Endothelial cell of umbilical vein (primary cell): ENCODE measurements at places on chromosomes 7 and 10.

DNA sequence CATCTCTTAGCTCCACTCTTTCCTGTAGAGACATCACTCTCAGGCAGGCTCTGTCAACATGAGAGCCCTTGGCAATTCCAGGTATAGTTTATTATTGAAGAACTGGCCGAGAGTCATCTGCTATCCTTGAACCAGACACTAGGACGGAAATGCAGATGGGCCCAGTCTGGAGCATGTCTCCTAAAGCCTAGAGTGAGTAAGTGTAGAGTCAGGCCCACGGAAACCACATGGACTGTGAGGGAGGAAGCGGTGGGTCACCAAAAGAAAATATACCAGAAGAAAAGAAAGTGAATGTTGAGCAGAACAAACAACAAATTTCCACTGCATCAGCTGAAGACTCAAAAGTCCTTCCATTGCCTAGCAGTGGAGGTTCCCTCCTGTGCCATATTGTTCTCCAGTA lies 15.7 kb upstream of the RELN start:
- peak; percentile 36 for DNase-seq

DNA sequence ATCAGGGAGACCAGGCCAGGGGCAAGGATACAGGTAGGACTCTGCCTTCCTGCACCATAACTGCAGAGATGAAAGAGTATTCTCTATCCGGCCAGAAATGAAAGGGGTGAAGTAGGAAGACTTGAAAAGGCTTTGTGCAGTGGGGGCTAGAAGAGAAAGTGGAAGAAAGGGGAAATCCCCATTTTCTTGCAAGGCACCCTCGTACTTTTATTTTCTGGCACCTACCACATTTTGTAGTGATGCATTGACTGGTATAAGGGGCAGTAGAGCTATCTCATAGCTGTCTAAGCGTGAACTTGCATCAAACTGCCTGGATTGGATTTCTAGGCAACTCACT lies 752 bp upstream of the CAMK2G start:
- DNase-seq, result no peak

GRCh38 chr10:93458821-93459257 lies 23.3 kb downstream of the MYOF start:
- DNase-seq, result peak; percentile 98

GRCh38 chr7:133052826-133053225 lies 29.1 kb downstream of the CHCHD3 start:
- DNase-seq, result no peak

GRCh38 chr7:6020371-6021286 lies 10.5 kb upstream of the ANKRD61 start:
- DNase-seq, result no peak

DNA sequence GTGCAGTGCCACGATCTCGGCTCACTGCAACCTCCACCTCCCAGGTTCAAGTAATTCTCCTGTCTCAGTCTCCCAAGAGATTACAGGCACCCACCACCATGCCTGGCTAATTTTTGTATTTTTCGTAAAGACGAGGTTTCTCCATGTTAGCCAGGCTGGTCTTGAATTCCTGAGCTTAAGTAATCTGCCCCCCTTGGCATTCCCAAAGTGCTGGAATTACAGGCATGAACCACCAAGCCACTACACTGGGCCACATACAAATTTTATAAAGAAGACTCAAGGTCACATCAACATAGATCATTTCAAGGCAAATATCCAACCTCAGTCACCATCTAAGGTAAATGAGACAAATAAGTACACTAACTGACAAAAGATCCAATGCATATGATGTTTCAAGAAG lies 32.1 kb downstream of the IGF2BP3 start:
- no peak for DNase-seq

GRCh38 chr10:18222866-18223265 lies 82.6 kb downstream of the CACNB2 start:
- no peak for DNase-seq

- peak; percentile 36 for DNase-seq
Measured at GRCh38 chr10:79112881-79113431, 44.2 kb downstream of the ZMIZ1 start.
